ENCODE measurements at places on chromosomes 6 and 20. TPM values are rescaled to one million over a fixed set of nuclear protein-coding genes. Genes with fewer than 3 reads are reported as not detected.

- DNase-seq, result peak; percentile 84
Measured at GRCh38 chr6:26003102-26003694, 40.6 kb downstream of the TRIM38 start.

GRCh38 chr6:154993710-154994109 is 1.4 kb upstream of the TIAM2 start:
- DNase-seq, result no peak

- DNase-seq, result no peak
Measured at GRCh38 chr20:43492101-43492500, 15.4 kb upstream of the L3MBTL1 start.

- no peak for DNase-seq
Measured at GRCh38 chr20:64217539-64218221, 37.9 kb upstream of the PCMTD2 start.

GRCh38 chr20:47266847-47267515 is 89.5 kb downstream of the ZMYND8 start:
- DNase-seq, result no peak

DNA sequence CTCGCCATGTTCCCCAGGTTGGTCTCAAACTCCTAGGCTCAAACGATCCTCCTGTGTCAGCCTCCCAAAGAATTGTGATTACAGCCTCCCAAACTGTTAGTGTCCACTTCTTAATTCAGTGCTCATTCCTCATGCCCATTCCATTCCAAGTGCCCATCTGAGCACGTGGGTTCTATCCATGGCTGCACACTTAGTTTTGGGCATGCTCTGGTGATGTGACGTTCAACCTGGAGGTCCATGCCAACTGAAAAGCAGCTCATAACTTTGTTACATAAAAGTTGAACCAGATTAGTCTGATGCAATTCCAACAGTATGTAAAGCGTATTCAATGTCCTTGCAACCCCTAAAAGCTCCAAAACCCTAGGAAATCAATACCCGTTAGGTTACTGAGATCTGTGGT is 11.5 kb downstream of the SNX9 start:
- no peak for DNase-seq

Gene EIF6
- 206 TPM for total RNA-seq
